CD14-positive monocyte (primary cell): ENCODE measurements at places on chromosomes 1 and 21. TPM values are rescaled to one million over a fixed set of nuclear protein-coding genes. Genes with fewer than 3 reads are reported as not detected.

Gene GSTM2
- polyA plus RNA-seq: 1.5 TPM

Gene ELAPOR1
- not detected for polyA plus RNA-seq

Gene AZIN2
- polyA plus RNA-seq: 0.03 and 0.15 TPM in 2 replicates

Gene HORMAD1
- 0.48 TPM for polyA plus RNA-seq

Gene RBP7
- 340 TPM for polyA plus RNA-seq

Gene IRF6
- polyA plus RNA-seq: 0.13 and 0.35 TPM in 2 replicates

Gene TRNAU1AP
- polyA plus RNA-seq: 17.7 and 26.3 TPM in 2 replicates

- no peak overlapping the region for H3K27ac ChIP-seq
- no peak for DNase-seq
- peaks cover 3% of the 10 kb centered on the region for H3K4me1 ChIP-seq
- H3K36me3 ChIP-seq: peaks cover 46% of the 10 kb centered on the region
- no peak overlapping the region for H3K4me3 ChIP-seq
- no peaks in the 10 kb centered on the region for H3K27me3 ChIP-seq
These were observed 11.2 kb downstream of the UBE2Q1 start for GRCh38 chr1:154547105-154547732.

DNA sequence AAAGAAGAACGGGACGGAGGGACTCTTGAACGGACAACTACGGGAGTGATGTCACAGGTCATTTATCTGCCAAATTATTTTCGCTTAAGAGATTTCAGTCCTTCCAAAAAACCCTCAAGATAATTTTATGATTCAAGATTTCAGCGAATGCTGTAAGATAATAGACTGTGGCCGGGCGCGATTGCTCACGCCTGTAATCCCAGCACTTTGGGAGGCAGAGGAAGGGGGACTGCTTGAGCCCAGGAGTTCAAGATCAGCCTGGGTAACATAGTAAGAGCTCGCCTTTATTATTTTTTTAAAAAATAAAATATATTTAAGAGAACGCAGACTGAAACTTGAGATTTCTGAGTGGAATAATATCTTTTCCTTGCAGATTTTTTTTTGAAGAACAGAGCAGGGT is 609 bp downstream of the RWDD2B start:
- H3K27ac ChIP-seq: peak overlapping the region; percentile 95
- peaks cover 24% of the 10 kb centered on the region for H3K4me1 ChIP-seq
- no peak for DNase-seq
- peak overlapping the region; percentile 56 for H3K4me3 ChIP-seq

- peak; percentile 14 for DNase-seq
- no peak overlapping the region for H3K27ac ChIP-seq
- no peaks in the 10 kb centered on the region for H3K27me3 ChIP-seq
- H3K4me3 ChIP-seq: no peak overlapping the region
These were observed 4.4 kb downstream of the ST7L start for GRCh38 chr1:112614460-112615065.

- H3K27me3 ChIP-seq: peaks cover 12% of the 10 kb centered on the region
- H3K27ac ChIP-seq: no peak overlapping the region
- no peak overlapping the region for H3K4me3 ChIP-seq
- no peak for DNase-seq
These were observed 9.9 kb upstream of the MAPKAPK2 start for GRCh38 chr1:206674745-206675175.

DNA sequence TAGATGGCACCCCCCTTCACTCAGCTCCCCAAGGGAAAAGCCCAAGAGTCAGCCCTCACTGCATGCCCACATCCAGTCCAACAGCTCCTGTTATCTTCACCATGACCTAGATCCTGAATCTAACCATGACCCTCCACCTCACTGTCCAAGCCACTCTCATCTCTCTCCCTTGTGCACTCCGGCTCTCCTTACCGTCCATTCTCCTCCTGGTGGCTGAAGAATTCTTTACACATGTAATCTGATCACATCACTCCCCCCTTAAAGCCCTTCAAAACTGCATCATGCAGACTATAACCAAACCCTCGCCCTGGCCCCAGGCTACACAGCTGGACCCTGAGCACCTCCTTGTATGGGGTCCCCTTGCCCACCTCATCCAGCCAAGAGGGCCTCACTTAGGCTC is 14.0 kb upstream of the PAQR7 start:
- H3K27ac ChIP-seq: no peak overlapping the region
- DNase-seq: no peak
- peaks cover 5% of the 10 kb centered on the region for H3K4me1 ChIP-seq

- peaks cover 4% of the 10 kb centered on the region for H3K4me1 ChIP-seq
- no peak overlapping the region for H3K4me3 ChIP-seq
- DNase-seq: no peak
- no peaks in the 10 kb centered on the region for H3K36me3 ChIP-seq
- no peak overlapping the region for H3K27ac ChIP-seq
These were observed 125.2 kb upstream of the KIAA0040 start for GRCh38 chr1:175317779-175318178.

GRCh38 chr1:205224736-205225135 is 3.0 kb upstream of the TMCC2 start:
- H3K36me3 ChIP-seq: no peaks in the 10 kb centered on the region
- H3K4me3 ChIP-seq: no peak overlapping the region
- H3K27me3 ChIP-seq: peaks cover 47% of the 10 kb centered on the region
- DNase-seq: no peak

DNA sequence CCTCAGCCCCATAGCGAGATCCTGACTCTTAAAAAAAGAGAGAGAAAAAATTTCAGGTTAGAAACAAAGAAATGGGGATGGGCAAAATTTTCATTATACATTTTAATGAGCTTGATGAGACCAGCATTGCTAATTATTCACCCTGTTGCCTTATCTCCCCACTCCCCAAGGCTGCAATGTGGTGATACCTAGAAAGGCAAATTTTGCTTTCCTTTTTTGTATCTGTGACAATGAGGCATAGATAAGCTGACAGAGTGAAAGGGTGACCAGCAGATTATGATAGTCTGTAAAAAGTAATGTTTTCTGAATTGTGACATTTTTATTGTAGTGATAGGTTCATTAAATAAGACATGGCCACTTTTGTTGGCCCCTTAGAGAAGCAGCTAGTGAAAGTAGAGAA is 12.9 kb downstream of the SRRM1 start:
- H3K36me3 ChIP-seq: peaks cover 97% of the 10 kb centered on the region
- no peak for DNase-seq
- no peaks in the 10 kb centered on the region for H3K4me1 ChIP-seq
- H3K27me3 ChIP-seq: no peaks in the 10 kb centered on the region
- no peak overlapping the region for H3K4me3 ChIP-seq

DNA sequence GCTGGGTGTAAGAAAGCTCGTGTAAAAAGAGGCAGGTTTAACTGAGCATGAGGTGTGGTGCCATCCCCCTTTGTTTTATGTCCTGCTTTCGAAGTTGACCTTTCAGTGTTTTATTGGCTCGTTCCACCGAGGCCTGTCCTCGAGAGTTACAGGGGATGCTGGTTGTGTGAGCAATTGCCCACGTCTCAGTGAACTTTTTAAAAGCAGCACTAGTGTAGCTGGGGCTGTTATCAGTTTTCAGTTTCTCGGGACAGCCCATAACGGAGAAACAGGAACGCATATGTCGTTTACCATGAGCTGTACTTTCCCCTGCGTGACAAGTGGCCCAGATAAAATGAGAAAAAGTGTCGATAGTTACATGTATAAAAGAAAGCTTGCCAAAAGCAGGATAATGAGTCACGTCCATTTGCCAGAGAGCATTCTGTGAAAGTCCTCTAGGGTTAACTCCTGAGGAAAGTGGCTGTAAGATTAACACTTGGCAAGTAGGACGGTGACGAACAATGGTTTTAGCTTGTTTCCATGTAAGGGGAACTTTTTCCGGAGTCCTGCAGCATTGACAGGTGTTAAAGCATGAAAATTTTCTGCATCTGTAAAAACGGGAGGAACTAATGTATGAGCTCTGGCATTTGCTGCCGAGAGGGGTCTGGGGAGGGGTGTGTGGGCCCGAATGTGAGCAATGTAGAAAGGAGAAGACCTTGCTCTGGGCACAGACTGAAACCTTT is 7.8 kb upstream of the LRRC47 start:
- H3K27me3 ChIP-seq: peaks cover 5% of the 10 kb centered on the region
- no peak for DNase-seq
- no peak overlapping the region for H3K27ac ChIP-seq
- no peaks in the 10 kb centered on the region for H3K36me3 ChIP-seq

DNA sequence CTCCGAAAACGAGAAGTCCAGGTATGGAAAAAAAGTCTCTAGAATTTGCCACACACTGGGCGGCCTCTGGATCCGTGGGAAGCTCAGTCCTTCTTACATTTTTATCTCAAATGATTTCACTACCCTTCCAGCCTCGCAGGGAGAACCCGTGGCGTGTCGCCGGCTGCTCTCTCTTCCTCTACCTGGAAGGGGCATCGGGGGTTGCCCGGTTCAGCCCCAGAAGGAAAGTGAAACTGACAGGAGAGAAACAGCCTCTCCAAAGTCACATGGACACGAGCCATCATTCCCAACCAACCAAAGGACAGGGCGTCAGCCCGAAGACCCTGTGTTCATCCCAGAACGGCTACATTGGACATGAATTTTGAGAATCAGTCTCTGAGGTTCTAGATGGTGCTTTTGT is 182.5 kb downstream of the ADSS2 start:
- no peak for DNase-seq
- no peaks in the 10 kb centered on the region for H3K27me3 ChIP-seq
- no peaks in the 10 kb centered on the region for H3K36me3 ChIP-seq

- no peaks in the 10 kb centered on the region for H3K4me1 ChIP-seq
- no peak for DNase-seq
- no peak overlapping the region for H3K27ac ChIP-seq
- H3K27me3 ChIP-seq: no peaks in the 10 kb centered on the region
- no peaks in the 10 kb centered on the region for H3K36me3 ChIP-seq
- H3K4me3 ChIP-seq: no peak overlapping the region
These were observed 52.0 kb downstream of the ARHGEF11 start for GRCh38 chr1:156993426-156994147.

GRCh38 chr1:114062477-114063099 is 83.3 kb downstream of the OLFML3 start:
- H3K4me1 ChIP-seq: peaks cover 6% of the 10 kb centered on the region
- no peak for DNase-seq
- H3K27ac ChIP-seq: no peak overlapping the region
- H3K4me3 ChIP-seq: no peak overlapping the region

GRCh38 chr1:214420341-214420740 is 131.1 kb downstream of the PTPN14 start:
- no peak overlapping the region for H3K4me3 ChIP-seq
- no peaks in the 10 kb centered on the region for H3K36me3 ChIP-seq
- no peaks in the 10 kb centered on the region for H3K27me3 ChIP-seq
- no peaks in the 10 kb centered on the region for H3K4me1 ChIP-seq
- DNase-seq: no peak

- peaks cover 53% of the 10 kb centered on the region for H3K27me3 ChIP-seq
- H3K27ac ChIP-seq: no peak overlapping the region
- H3K4me1 ChIP-seq: peaks cover 4% of the 10 kb centered on the region
- H3K4me3 ChIP-seq: no peak overlapping the region
- H3K36me3 ChIP-seq: no peaks in the 10 kb centered on the region
- DNase-seq: no peak
These were observed 3.8 kb upstream of the DMBX1 start for GRCh38 chr1:46485564-46486431.

DNA sequence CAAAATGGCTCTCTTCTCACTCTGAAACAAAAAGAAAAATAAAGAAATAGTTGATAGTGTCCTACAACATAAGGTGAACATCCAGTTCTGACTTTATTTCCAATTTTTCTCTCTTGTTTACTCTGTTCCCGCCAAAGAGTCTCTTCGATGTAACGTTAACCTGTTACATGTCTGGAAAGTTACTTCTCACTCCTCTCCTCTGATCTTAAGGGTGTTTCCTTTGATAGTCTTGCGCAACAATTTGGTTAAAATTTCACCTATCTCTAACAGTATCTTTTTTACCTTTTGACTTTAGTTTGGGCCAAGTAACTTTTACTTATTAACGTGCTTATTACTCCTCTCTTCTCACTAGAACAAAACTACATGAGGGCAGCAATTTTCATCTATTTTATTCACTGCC is 1450.2 kb downstream of the BRINP3 start:
- H3K27me3 ChIP-seq: no peaks in the 10 kb centered on the region
- no peak overlapping the region for H3K27ac ChIP-seq
- no peaks in the 10 kb centered on the region for H3K36me3 ChIP-seq
- no peaks in the 10 kb centered on the region for H3K4me1 ChIP-seq
- H3K4me3 ChIP-seq: no peak overlapping the region

GRCh38 chr1:46184920-46185658 is 8.8 kb upstream of the P3R3URF start:
- no peak overlapping the region for H3K27ac ChIP-seq
- H3K4me1 ChIP-seq: peaks cover 5% of the 10 kb centered on the region
- H3K27me3 ChIP-seq: no peaks in the 10 kb centered on the region
- no peak for DNase-seq

GRCh38 chr1:158527190-158527815 is 26.9 kb downstream of the OR6Y1 start:
- H3K27me3 ChIP-seq: peaks cover 12% of the 10 kb centered on the region
- H3K27ac ChIP-seq: no peak overlapping the region
- H3K36me3 ChIP-seq: no peaks in the 10 kb centered on the region
- H3K4me3 ChIP-seq: no peak overlapping the region
- H3K4me1 ChIP-seq: no peaks in the 10 kb centered on the region

GRCh38 chr1:28058168-28058567 is 30.2 kb downstream of the EYA3 start:
- H3K4me1 ChIP-seq: peaks cover 31% of the 10 kb centered on the region
- no peaks in the 10 kb centered on the region for H3K27me3 ChIP-seq
- H3K4me3 ChIP-seq: no peak overlapping the region
- peaks cover 11% of the 10 kb centered on the region for H3K36me3 ChIP-seq
- no peak for DNase-seq

DNA sequence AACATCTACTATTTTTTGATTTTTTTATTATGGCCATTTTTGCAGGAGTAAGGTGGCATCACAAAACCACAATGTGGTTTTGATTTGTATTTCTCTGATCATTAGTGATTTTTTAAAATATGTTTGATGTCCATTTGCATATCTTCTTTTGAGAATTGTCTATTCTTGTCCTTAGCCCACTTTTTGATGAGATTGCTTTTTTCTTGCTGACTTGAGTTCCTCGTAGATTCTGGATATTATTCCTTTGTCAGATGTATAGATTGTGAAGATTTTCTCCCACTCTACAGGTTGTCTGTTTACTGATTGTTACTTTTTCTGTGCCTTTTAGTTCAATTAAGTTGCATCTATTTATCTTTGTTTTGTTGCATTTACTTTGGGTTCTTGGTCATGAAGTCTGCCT is 375.7 kb downstream of the ST6GALNAC3 start:
- no peaks in the 10 kb centered on the region for H3K36me3 ChIP-seq
- DNase-seq: no peak

DNA sequence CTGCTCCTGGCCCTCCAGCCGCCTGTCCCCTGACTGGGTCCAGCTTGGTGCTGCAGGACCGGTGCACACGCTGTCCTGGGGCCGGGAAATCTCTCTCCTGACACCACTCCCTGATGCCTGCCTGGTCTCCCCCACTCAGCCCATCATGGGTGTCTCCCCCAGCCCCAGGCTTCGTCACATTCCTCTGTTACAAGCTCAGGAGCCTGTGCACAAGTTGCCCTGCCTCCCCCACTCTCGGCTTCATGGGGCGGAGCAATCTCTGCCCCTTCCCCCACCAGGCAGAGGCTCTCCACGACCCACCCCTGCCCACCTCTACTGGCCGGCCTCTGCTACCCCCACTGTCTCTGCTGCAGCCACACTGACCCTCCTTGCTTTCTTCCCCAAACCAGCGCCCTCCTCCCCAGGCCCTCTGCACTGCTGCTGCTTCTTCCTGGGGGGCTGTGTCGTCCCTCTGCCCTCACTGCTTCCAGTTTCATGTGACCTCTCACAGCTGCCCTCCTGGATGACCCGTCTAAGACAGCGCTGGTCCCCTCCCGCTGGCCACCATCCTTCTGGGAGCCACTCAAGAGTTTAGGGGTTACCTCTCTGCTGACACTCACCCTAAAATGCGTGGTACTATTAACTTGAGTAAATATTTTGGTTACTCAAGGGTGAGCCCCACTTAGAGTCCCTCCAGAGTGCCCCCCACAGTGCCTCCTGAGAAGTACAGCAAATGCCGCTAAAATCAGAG is 5.7 kb upstream of the RIPK4 start:
- no peak for DNase-seq
- H3K4me1 ChIP-seq: peaks cover 16% of the 10 kb centered on the region
- peaks cover 40% of the 10 kb centered on the region for H3K27me3 ChIP-seq
